ENCODE measurements at places on chromosomes 5 and 9.

GRCh38 chr9:19201899-19202891 lies 28.3 kb upstream of the DENND4C start:
- no peak for DNase-seq

DNA sequence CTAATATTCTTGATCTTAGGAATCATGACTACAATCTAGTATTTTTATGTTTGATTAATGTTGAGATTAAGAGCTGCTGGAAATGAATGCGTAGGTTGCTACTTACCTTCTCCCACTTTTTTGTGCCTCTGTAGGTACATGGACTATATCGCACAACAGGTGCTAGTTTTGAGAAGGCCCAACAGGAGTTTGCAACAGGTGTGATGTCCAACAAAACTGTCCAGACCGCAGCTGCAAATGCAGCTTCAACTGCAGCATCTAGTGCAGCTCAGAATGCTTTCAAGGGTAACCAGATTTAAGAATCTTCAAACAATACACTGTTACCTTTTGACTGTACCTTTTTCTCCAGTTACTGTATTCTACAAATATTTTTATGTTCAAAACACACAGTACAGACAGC lies 115.0 kb downstream of the SCAMP1 start:
- DNase-seq: no peak

- no peak for DNase-seq
These were observed 26.7 kb downstream of the PWWP2A start for GRCh38 chr5:160092514-160092913.

- DNase-seq: no peak
These were observed 203.1 kb downstream of the BRINP1 start for GRCh38 chr9:119166096-119166495.

GRCh38 chr9:100819980-100820379 lies 208.5 kb upstream of the PLPPR1 start:
- no peak for DNase-seq

- peak; percentile 23 for DNase-seq
These were observed 213.7 kb downstream of the TMEM38B start for GRCh38 chr9:105908069-105908468.

- DNase-seq: no peak
These were observed 148.7 kb upstream of the IL12B start for GRCh38 chr5:159478950-159479349.

DNA sequence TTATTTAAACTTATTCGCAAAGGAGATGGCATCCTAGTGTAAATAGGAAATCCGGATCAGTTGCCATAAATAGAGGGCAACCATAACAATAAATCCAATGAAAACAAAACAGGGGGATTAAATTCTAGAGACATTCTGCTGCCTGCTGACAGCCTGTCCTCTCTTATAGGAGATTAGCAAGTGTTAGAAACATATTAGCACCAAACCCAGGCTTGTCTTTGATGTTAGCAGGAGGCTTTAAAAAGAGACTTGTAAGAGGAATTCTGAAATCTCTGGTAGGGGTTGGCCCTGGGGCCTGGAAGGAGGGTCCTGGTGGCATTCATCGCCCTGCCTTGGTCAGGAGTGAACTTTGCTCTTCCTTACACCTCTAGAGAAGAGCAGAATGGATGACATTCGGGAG lies 21.6 kb downstream of the NDST1 start:
- DNase-seq: no peak

- DNase-seq: no peak
These were observed 122.6 kb downstream of the ADAMTS12 start for GRCh38 chr5:33769196-33769595.

DNA sequence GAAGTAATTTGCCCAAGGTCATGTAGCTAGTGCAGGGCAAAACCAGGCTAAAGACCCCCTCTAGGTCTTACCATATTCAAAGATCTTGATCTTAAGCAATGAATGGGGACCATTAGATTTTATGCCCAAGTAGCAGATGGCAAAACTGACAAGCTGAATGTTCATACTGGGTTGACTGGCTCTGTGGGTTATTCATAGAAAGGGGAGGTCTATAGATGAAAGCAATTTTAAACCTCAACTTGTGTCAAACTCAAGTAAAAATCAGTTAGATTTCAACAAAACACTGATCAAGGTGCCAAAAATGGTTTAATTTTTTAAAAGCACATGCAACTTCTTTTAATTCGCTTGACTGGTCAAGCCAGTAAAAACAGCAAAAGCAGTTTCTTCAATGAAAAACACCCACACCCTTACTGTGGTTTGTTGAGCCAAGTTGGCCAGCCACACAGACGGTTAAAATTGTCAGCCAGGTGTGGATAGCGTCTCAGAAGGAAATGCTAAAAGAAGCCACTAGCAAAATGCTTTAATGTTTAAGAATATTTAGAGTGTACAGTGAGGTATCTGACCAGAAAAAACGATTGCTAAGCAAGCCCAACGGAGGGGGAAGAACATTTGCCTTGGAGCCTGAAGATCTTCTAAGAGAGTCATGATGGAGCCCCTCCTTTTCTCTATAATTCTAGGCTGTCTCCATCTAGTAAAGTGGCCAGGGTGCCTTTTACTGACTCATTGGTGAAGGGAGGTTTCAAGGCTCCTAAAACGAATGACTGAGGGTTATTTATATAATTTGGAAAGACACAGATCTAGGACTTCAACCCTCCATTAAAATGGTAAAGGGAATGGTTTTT lies 539.6 kb upstream of the CLINT1 start:
- no peak for DNase-seq

DNA sequence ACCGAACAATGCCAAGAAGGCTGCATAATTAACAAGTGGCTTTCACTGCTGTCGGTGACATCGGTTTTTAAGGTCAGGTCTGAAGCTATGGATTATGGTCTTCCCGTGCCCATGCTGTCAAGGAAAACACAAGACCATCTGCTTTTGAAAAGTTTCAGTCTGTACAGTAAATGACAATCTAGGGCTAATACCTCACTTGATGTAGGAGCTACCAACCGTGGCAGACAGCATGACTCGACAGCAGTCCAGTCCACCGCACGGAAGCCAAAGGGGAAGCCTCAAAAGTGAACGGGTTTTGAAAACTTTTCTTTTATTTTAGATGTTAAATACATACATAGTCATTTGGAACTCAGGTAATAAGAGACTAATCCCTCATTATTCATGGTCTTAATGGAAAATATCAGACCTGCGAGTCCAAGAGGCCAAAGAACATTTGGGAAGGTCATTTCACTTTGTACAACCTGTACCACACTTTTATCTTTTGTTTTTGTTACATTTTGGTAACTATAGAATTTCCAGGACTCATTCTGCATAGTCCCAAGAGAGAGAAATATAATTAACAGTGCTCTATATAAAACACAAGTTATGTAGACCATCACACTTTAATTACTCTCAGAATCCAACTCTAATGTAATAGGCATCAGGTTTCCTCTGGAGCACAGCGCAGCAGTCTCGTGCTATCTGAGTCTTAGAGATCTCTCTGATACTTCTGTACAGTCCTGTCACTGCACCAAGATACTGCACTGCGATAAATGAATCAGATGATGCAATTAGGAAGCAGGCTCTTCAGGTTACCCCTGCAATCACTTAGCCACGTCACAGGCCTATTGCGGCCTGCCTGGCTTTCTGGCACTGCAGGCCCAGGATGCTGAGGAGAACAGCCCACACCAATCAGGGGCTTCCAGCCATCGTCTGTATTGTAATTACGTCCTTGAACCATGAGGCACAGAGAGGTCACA lies 184.9 kb downstream of the FANCC start:
- DNase-seq: peak; percentile 76

DNA sequence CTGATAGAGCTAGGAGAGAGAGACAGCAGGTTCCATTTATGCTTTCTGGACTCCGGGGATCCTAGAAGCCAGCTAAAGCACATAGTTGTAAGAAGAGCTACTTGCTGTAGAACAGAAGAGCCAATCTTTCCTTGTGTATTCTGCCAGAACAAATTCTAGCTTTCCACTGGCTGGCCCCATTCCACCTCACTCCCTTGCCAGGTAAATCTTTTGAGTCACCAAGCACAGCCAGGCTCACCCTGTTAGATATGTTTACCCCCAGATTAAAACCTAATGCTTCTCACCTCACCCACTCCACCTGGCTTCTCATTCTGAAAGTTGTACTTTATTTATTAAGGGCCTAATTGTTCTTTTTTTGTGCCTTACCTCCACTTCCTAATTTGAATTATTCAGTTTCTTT lies 48.9 kb upstream of the CHD1 start:
- DNase-seq: no peak

DNA sequence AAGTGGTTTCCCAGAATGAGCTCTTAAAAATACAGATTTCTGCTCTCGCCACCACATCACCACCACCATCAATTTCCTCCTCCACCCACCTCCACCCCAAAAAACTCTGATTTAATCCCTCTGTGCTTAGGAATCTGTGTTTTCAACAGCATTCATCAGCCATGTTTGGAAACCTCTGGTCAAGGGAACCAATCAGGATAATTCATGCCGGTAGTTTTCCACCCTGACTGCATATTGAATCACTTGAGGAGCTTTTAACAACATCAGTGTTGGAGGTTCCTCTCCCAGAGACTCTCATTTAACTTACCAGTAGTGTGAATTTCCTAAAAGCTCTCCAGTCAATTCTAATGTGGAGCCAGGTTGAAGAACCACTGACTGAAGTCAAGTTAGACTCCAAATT lies 46.0 kb upstream of the DAB2 start:
- no peak for DNase-seq

- DNase-seq: no peak
These were observed 191.8 kb downstream of the PRR16 start for GRCh38 chr5:120655828-120656435.

DNA sequence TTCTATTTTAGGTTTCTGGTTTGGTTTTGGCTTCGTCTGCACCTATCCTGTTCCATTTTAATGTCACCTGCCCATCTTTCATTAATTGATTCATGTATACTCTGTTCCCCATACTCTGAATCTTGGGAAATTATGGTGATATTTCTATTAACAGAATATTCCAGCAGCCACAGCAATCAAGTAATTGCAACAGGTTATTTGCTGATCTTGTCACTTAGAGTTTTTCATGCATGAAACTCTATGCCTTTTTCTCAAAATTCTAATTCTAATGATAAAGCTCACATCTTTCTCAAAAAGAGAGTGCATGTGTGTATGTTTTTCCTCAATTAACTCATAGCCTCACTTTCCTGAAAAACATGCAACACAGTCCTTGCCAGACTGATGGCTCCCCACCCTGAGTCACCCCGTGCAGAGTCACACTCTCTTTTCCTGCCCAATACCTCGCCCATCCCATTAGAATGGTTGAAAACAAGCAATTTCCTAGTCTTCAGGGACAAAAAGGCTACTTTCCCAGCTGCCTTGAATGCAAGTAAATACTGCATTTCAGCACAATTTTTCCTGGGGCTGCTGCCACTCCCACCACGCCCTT lies 15.6 kb downstream of the GFRA3 start:
- DNase-seq: no peak

- no peak for DNase-seq
These were observed 152.1 kb upstream of the SLC24A2 start for GRCh38 chr9:19940811-19941535.

DNA sequence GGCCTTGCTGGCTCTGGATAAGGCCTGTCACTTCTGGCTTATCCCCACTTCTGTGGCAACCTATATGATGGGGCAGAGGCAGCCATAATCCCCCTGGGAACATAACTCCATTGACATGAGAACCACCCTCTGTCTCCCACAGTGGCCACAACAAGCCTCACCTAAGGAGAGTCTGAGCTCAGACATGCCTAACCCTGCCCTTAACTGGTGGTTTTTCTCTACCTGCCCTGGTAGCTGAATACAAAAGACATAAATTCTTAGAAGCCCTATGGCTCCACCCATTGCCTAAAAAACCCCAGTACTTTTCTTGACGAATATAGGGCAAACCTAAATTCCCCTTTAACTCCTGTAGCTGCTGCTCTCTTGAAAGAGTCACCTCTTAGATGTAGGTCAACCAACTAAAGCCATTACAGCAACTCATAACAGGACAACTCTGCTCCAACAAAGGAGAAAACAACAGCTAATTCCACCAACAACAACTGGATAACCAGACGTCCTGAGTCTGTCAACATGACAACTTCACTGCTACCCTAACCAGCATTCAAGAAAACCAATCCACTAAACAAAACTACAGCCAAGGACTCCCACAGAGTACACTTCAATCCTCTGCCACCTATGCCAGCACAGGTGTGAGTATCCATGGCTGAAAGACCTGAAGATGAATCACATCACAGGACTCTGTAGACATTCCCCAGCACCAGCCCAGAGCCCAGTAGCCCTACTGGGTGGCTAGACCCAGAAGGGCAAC lies 427.7 kb downstream of the PRELID2 start:
- no peak for DNase-seq

- DNase-seq: peak; percentile 30
These were observed 41.7 kb downstream of the SEMA6A start for GRCh38 chr5:116532762-116533525.

DNA sequence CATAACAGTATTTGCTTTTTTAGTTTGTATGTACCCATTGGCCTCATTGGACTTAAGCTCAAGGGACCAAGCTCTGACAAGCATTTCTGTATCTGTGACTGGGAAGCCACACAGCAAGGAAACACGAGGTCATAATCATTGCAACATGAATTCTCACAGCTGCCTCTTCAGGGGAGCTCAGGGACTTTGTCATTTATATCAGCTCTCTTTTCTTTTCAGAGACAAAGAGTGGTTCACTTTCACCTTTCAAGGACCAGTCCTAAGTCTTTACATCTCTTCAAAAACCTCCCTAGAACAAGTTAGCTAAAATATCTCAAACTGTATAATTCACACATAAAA lies 58.6 kb downstream of the ADAMTS12 start:
- DNase-seq: no peak

DNA sequence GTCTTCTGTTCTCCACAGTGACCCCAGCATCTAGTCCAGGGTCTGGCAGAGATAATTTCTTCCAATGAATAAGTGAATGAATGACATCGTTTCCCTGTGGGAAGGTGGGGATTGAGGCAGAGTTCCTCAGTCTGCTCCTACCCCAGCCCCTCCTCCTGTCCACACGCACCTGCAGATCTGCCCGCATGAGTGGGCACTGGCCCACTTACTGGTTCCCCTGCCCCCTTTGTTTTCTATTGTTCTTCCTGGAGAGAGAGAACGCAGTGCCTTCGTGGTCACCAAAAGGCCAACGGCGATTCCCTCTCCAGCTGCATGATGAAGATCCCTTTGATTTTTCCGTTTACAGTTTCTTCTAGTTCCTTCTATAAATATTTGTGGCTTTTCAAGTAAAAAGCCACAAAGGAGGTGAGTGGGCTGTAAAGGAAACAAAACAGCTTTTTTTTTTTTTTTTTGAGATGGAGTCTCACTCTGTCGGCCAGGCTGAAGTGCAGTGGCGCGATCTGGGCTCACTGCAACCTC lies 5.8 kb upstream of the FPGS start:
- no peak for DNase-seq
